ENCODE measurements at places on chromosomes 4 and X.

- no peak for DNase-seq
Observed at GRCh38 chrX:150352114-150352513, 11.0 kb upstream of the MAMLD1 start.

DNA sequence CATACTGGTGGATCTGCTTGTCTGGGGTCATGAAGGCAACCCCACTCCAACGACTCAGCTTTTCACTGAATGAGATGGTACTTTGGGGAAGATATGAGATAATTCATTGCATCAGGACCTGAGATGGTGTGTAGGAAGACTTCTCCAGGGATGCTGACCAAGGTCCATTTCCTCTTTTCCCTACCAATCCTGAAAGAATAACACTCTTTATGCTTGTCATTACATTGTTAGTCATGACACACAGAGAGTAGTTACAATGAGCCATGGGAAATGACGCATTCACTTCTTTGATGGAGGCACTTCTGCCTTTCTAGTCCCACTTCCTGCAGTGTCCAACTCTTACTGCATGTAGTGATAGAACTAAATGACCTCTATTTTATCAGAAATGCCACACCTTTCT is 58.6 kb downstream of the AREG start:
- no peak for DNase-seq

DNA sequence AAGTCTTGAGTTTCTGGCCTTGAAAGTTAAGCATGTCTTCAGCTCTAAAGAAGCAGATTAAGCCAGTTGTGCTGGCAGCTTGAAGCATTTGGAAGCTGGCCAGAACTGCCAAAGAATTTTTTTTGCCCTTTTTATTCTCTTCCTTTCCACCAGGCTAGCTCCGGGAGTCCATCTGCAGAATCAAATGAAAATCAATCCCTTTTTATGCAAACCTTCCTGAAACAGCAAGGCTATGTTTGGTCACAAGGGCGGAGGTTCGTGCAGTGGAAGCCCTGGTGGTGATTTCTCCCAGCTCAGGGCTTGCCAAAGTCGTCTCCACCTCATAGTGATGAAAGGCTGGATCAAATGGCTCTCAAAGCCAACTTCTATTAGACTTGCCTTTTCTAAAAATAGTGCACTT is 21.6 kb upstream of the C4orf54 start:
- no peak for DNase-seq

DNA sequence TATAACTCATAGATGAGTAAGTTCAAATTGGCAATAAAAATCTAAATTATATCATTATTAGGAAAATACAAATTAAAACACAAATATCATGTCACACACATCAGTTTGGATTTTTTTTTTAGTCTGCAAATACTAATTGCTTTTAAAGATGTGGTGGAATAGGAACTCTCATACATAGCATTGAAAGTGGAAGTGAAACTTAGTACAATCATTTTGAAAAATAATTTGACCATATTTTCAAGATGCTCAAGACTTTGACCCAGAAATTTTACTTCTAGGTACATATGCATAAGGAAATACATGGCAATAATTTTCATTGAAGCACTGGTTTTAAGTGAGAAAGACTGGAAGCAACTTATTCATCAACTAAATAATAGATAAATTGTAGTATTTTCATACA is 147.5 kb upstream of the SMIM31 start:
- no peak for DNase-seq

DNA sequence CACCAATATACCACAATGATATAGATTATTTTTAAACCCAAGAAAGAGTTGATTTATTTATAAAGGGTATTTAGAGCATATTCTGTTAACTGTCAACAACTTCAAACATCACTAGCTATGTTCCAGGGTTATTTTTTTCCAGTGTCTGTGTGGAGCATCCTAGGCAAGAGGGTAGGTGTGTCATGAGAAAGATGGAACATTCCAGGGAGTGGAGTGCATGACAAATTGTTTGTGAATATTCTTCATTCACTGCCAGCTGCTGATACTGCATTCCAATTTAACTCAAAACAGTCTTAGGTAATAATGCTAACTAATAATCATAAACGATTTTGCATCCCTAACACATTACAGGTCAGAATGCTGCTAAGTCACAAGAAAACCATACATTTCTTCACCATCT is 148.7 kb upstream of the RASGEF1B start:
- no peak for DNase-seq

GRCh38 chrX:63330681-63331080 is 20.5 kb downstream of the SPIN4 start:
- peak; percentile 8 for DNase-seq

- DNase-seq, result no peak
Observed at GRCh38 chrX:118633530-118633929, 93.9 kb upstream of the IL13RA1 start.

All from hematopoietic multipotent progenitor cell treated with erythropoietin and hydrocortisone succinate and interleukin-3 and kit ligand, for 8 days (in vitro differentiated cells).